ENCODE measurements at places on chromosomes 4 and X. TPM values are rescaled to one million over a fixed set of nuclear protein-coding genes. Genes with fewer than 3 reads are reported as not detected.

The IQCM gene
- total RNA-seq: not detected

The HTN1 gene
- not detected for total RNA-seq

The CNGA1 gene
- 0.57 TPM for total RNA-seq

The ABCD1 gene
- total RNA-seq: 22.6 TPM

The ARSJ gene
- 11.7 TPM for total RNA-seq

The BEX4 gene
- 22.2 TPM for total RNA-seq

GRCh38 chrX:109049416-109049815 lies 313.1 kb upstream of the IRS4 start:
- DNase-seq: no peak

GRCh38 chr4:85873566-85873965 lies 398.6 kb downstream of the ARHGAP24 start:
- DNase-seq: no peak

DNA sequence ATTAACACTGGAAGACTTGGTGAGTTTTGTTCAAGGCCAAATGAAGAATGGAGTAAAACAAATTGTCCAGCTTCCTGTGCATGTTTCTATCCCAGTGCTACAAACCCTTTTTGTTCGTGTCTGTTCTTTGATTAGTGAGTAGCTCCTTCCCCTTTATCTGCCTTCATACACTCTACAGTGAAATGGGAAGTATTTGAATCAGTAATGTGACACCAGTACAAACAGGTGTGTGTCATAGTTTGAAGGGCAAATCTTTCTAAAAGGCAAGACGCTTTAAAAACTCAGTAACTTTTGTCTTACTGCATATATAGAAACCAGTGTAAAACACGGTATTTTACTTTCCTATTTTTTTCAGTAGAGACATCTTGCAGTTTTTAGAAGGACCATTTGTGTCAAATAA lies 5.9 kb downstream of the ARHGEF38 start:
- DNase-seq: no peak

- no peak for DNase-seq
Observed at GRCh38 chrX:21840193-21840545, 752 bp downstream of the MBTPS2 start.

DNA sequence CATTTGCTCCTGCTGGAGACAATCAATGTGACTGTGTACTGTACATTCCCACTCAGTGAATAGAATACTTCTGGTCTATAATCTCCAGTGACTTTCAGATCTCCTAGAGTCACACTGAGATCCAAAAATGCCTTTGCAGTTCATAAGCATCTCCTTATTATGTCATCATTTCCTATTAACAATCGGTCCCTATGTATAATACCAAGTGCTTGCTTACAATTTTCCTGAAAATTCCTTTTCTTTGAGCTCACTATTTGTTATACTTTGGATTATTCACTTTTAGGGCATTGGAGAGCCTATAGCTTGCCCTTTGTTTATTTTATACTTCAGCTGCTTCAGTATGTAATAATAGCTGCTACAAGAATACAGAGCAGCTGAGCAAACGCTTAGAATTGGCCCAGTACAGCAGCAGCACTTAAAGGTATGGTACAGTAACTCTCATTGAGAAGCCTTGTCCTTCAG lies 313.0 kb downstream of the DCTD start:
- no peak for DNase-seq

GRCh38 chrX:115177932-115178331 lies 11.3 kb upstream of the RBMXL3 start:
- DNase-seq: no peak

GRCh38 chr4:187135878-187136277 lies 412.2 kb upstream of the FAT1 start:
- no peak for DNase-seq

DNA sequence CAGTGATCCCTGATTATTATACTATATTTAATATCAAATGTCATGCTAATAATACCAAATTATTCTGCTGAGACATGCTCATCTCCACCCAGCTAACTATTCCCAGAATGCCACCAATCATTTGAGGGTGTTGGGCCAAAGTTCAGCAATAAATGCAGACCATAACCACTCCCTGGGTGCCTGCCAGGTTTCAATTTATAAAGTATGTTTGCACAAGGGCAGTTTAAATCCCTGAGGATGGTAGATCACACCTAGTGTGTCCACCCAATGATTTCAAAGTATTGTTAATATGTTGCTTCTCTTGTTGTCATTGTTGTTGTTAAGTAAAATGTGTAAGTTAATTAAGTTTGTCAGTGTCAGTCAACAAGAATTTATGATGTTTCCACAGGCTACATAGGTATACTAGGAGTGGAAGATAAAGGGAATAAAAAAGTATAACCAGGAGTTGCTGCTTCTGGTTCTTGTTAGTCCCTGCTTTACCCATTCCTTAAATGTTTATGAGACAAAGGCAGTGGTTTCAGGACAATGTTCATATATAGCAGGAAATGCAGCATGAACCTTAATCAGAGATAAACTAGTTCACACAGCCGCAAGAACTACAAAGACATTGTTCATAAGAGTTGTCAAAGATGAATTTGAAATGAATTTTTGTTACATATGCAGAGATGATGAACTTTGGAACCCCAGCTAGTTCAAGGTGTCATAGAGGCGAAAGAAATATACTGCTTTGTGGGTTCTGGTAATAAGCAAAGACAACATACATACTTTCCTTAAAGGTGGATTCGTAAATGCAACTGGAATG lies 25.5 kb downstream of the HPGD start:
- DNase-seq: no peak

DNA sequence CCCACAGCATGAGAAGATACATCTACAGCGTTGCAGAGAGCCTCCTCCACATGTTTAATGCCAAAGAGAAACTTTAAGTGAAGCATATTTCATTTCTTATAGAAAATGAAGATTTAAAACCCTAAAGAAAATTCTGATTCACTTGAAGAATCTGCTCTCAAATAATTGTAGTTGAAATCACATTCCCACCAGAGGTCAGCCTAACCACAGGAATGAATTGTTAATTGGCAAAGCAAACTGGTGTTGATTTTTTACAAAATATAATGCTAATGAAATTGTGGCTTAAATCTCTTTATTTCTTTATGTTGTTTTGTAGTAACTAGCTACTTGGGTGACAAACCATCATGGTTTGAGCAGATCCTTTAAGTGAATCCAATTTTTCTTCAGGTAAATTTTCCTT lies 31.1 kb upstream of the WDR17 start:
- no peak for DNase-seq

DNA sequence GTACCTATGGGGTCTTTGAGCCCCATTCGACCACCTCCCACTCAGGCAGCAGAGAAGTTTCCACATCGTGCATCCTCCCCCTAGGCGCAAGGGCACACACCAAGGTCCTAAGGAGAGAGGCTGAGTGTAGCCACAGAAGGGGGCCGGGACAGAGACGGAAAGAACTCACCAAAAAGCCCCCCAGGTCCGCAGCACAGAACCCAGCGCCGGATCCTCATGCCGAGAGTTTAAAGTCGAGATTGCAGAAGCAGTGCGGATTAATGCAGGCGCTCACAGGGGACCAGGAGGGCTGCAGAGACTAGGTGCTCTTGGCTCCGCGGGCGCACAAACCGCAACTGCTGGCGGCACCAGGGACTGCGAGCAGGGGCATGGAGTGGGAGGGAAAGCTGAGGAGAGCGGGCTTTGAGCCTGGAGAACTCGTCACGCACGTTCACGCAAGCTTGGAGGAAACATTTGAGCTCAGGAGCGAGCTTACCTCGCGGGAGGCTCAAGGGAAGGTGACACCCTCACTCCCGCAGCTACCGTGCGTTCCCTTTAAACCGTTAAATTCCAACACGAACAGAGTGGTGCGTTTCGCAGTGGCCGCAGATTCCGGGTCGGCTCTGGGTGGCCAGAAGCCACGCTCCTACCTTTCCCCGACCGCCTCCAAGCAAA lies 8.5 kb downstream of the NKX3-2 start:
- DNase-seq: peak; percentile 75

- DNase-seq: no peak
Observed at GRCh38 chrX:32448320-32448719, 763.0 kb downstream of the DMD start.

- DNase-seq: no peak
Observed at GRCh38 chr4:183266371-183266770, 53.7 kb downstream of the CLDN22 start.

- DNase-seq: no peak
Observed at GRCh38 chr4:56995525-56995924, 16.8 kb downstream of the POLR2B start.

- no peak for DNase-seq
Observed at GRCh38 chrX:84339507-84340364, 151.7 kb upstream of the RPS6KA6 start.

DNA sequence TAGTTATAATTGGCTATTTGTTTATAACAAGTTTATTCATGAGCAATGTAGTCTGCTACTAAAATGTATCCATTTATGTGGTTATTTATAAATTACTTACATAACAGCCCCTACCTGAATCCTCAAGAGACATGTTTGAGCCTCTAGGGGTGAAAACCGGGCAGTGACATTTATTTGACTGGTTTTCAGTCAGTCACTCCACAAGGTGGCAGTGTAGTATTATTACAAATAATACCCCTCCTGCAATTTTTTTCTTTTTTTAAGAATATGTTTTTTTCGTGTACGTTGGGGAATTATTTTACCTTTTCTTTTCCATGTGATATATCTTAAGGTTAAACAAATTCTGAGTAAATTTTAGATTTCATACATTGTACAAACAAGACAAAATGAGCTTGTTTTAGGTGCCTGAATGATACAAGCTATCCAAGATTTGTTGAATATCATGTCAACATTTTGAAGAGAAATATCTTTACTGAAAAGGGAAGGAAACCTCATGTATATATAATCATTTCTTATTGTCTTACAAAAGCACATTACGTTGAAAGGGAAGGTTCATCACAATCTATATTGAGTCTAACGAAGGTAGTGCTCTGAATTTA lies 598.7 kb upstream of the TECRL start:
- no peak for DNase-seq

GRCh38 chr4:182449930-182450439 lies 206.8 kb downstream of the TENM3 start:
- no peak for DNase-seq

DNA sequence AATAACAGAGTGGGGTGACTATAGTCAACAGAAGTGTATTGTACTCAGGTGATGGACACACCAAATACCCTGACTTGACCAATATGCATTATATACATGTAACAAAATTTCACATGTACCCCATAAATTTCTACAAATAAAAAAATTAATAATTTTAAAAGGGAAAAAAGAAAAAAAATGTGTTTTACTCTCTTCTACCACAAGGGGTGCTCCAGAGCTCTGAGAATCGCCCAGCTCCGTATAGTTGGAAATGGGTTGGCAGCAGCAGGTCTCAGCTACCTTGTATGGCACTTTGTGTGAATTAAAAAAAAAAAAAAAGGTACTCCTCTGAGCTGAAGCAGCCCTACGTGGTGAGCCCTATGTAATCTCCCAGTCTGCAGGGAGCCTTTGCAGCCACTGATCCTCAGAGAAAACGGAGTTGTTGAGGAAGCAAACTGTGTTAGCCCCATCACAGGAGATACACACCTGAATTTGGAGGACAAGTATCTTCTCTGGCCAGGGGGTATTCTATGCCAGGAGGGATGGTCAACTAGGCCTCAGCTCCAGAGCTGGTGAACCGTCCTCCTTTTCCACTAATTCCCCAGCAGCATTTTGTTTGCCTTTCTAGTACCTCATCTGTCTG lies 17.2 kb upstream of the POLA1 start:
- no peak for DNase-seq

DNA sequence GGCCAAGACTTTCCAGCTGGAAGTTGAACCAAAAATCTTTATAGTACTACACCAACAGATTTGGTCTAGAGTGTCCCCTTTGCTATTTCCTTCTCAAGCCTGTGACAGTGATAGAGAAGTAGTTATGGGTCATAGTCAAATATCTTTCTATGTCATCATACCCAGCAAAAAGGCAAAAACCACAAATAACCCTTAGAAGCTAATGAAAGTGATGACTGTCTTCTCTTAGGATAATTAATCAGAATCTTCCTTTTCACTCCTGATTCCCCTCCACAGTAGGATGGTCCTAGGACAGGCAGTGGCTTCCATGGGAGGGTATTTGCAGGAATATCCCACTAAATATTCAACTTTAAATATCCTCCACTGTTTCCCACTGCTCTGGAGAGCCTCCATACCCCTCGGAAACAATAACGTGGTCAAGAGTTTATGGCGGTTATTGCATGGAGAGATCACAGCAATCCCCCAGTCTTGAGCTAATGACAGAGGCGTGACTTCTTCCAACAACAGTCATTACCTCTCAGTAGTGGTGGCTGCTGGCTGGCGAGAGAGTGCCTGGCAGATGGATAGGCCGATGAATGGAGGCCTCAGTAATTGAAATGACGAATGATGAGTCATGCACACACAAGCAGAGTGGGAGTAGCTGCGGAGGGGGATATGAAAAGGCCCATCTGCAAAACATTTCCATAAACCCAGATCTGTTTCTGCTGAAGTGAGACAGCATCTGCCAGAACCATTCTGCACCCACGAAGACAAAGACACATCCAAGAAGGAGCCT lies 154.9 kb downstream of the STK32B start:
- no peak for DNase-seq

DNA sequence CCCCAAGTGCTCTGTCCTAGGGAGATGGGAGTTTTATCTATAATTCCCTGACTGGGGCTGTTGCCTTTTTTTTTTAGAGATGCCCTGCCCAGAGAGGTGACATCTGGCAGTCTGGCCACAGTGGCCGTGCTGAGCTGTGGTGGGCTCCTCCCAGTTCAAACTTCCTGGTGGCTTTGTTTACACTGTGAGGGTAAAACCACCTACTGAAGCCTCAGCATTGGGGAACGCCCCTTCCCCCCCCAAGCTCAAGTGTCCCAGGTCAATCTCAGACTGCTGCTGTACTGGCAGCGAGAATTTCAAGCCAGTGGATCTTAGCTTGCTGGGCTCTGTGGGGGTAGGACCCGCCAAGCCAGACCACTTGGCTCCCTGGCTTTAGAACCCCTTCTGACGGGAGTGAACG lies 38.3 kb upstream of the CBLL2 start:
- no peak for DNase-seq

GRCh38 chrX:311156-312129 lies 7.2 kb downstream of the GTPBP6 start:
- DNase-seq: peak; percentile 77

GRCh38 chr4:185082561-185082960 lies 60.5 kb upstream of the SLC25A4 start:
- DNase-seq: no peak

- DNase-seq: no peak
Observed at GRCh38 chrX:7372825-7373525, 225.0 kb upstream of the PUDP start.

DNA sequence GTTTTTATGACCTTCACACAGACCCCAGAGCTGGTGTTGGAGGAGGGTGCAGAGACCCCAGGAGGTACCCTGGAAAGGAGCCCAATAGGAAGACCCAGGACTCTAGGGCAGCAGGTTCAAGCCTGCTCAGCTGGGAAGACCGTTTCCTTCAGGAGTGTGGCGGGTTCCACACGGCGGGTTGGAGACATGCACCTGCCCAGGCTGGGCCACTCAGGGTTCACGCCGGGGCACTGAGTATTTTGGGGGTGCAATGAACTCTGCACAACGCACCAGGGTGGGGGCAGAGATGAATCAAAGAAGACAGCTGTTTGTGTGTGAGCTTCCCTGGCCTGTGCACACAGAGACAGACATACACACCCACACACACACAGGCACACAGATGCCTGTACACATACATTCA lies 52.5 kb upstream of the PPP2R3B start:
- DNase-seq: peak; percentile 32
